Lower lobe of right lung (tissue), 2 donors: ENCODE measurements at places on chromosomes 4 and X. TPM values are rescaled to one million over a fixed set of nuclear protein-coding genes. Genes with fewer than 3 reads are reported as not detected.

Gene RELL1
- total RNA-seq, result 33.5 TPM

Gene SLC39A8
- 370 TPM for total RNA-seq

Gene SLITRK4
- 0.74 TPM for total RNA-seq

Gene DUSP9
- total RNA-seq, result not detected

Gene LRCH2
- 4.3 TPM for total RNA-seq

Gene NHS
- 2.7 TPM for total RNA-seq

Gene PAK3
- 1.4 TPM for total RNA-seq

Gene SNCA
- 7.8 TPM for total RNA-seq

Gene RTL9
- total RNA-seq, result not detected

Gene LRIT3
- total RNA-seq, result 0.12 TPM

Gene CLDN34
- 0.50 TPM for total RNA-seq

Gene TCEAL9
- total RNA-seq, result 34.6 TPM

Gene OTC
- total RNA-seq, result 0.71 TPM

Gene CHRNA9
- total RNA-seq, result not detected

Gene ADAD1
- total RNA-seq, result not detected

Gene MSANTD1
- 1.9 TPM for total RNA-seq

Gene NHSL2
- 12.7 TPM for total RNA-seq

Gene MAGEA9B
- total RNA-seq, result not detected

Gene C4orf33
- 10.3 TPM for total RNA-seq

Gene XAGE2
- total RNA-seq, result 6.7 TPM

Gene GPC3
- total RNA-seq, result 50.2 TPM

Gene UBE2K
- total RNA-seq, result 54.3 TPM

Gene ARR3
- not detected for total RNA-seq

Gene GABRG1
- total RNA-seq, result not detected

Gene CXCR3
- total RNA-seq, result 1.9 TPM

Gene PLXNB3
- total RNA-seq, result 4.6 TPM

Gene NXF2B
- total RNA-seq, result 1.0 TPM

Gene EMD
- 50.9 TPM for total RNA-seq

Gene MFAP3L
- 7.2 TPM for total RNA-seq
